ENCODE measurements at places on chromosomes 2 and 18.

DNA sequence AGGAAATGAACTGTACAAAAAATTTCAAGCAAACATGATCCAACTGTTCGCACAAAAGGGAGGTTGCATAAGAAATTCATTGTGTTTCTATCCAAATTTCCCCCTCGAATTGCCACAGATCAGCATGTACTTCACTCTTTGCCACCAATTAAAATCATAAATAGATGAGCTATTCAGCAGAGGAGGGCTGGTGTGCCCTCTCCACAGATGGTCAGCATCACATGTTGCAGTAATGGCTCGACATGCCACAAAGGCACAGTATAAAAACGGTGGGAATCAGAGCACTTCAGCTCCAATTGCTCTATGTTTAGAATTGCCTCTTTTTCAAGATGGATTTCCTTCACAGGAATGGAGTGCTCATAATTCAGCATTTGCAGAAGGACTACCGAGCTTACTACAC is at the start of gene G6PC2:
TSS of gene G6PC2 (plus strand) at position 289 of the 400 bp plus-strand sequence. CDS start at position 330, 41 bp downstream.
- no peak for DNase-seq

- no peak for DNase-seq
Observed at GRCh38 chr2:99404039-99404796, 67.0 kb downstream of the EIF5B start.

DNA sequence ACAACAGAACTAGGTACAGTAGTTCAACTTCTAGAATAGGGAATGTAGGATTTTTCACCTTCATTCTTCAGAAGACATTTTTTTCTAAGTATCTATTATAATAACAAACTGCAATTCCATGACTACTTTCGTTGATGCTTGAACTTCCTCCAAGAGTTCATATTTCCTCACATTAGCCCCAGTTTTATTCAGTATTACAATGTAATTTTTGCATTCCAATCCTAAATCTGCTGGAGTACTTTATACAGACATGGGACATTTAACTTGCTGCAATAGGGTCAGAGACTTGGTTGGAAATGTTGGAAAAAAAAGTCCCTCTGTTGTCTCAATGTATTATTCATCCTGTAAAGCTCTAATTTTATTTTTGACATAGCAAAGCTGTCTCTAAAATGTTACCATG is 19.6 kb upstream of the FTCDNL1 start:
- DNase-seq = no peak

GRCh38 chr2:136818839-136819238 is 53.5 kb downstream of the THSD7B start:
- DNase-seq = no peak

DNA sequence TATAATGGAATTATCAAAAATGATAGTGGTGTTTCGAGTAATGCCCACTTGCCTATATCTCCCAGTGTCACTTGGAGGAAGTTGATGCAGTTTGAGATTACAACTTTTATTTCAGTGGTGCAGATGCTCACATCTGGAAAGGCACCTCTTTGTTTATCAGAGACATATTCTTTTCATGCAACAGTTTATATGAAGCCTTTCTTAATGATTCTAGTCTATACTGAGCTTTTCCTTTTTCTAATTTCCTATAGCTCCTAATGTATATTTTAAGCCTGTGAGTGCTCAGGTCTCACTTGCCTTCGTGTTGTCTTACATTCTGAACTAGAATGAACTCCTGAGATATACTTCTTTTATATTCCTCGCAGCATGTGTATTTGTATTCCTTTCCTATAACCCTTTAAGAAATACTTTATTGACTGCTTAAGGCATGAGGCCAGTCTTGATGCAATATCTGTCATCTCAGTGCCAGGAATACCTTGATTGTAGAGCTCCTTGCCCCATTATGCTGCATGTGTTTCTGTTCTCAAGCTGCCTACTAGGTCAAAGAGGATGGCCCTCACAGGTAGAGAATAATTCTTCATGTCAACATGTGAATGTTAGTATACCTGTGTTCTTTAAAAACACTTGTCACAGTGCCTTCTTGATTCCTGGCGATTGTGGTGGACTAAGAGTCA is 52.6 kb downstream of the VRK2 start:
- DNase-seq = no peak

DNA sequence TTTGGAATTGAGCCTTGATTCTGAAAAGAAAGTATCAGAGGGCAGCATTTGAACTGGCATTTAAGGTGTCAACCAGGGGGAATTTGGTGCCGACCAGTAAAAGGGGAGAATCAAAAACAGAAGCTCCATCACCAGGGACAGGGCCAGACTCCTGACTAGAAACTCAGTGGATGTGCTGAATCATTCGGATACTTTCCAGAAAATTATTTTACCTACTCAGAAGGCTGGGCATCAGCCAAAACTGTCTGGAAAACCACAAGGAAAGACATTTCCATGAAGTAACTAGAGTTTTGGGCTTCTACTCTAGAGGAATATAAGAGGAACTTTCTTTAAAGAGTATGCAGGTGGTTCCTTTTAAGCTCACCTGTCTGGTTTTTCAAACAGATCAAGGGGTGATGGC is 756.6 kb downstream of the RNF144A start:
- DNase-seq = no peak

- DNase-seq = no peak
Observed at GRCh38 chr18:59961070-59961469, 61.3 kb downstream of the PMAIP1 start.

DNA sequence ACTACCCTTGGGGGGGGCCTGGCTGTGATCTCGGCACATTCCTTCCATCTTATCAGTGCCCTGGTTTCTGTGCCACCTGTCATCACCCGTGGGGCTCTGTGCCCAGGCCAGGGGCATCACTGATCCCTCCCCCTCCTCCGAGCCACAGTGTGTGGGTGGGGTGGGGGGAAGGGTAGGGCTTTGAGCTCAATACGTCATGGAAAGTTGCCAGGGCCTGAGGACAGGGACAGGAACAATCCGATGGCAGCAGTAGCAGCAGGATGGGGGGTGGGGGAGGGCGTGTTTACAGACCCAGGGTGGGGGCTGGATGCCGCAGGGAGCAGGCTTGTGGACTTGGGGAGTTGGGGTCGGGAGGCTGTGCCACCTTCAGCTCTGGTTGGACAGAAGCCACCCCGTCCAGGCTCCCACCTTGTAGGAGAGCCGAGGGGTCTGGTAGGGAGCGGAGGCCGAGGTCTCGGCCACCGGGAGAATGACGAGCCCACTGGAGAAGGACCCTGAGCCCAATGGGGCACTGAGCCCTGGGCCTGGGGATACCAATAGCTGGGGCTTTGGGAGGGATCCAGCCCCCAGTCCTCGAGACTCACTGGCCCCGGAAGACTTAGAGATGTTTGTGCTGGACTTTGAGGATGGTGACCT is 3.5 kb downstream of the SLC4A3 start:
- no peak for DNase-seq

- no peak for DNase-seq
Observed at GRCh38 chr18:9708434-9709303, 568 bp downstream of the RAB31 start.

GRCh38 chr2:44496130-44496529 is 134.4 kb downstream of the CAMKMT start:
- DNase-seq = no peak

- DNase-seq = no peak
Observed at GRCh38 chr2:9844036-9844483, 786 bp downstream of the TAF1B start.

DNA sequence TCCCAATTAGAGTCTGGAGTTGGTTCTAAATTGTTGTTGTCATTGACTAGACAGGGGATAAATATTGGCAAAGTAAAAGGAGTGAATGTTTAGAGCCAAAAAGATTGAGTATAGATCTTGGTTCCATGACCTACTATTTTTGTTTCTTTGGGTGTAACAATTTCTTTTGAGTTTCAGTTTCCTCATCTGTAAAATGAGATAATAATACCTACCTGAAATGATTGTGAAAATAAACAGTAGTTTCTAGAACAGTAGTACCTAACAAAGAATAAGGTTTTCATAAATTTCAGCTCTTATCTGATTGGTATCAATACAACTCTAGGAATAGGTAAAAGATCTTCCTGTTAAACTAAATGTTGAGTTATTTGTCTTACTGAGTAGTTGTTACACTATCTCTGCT is 56.8 kb downstream of the PMS1 start:
- DNase-seq = no peak

All from activated CD4-positive, CD25-positive, alpha-beta regulatory T cell treated with anti-CD3 and anti-CD28 coated beads, Interleukin-2, amount 50 U/mL, for 72 hours (primary cell).